ENCODE measurements at places on chromosomes 6 and 20.

- no peak for DNase-seq
Measured at GRCh38 chr6:158207422-158207788, 39.3 kb downstream of the GTF2H5 start.

- DNase-seq: no peak
Measured at GRCh38 chr6:75290136-75290945, 5.7 kb upstream of the TMEM30A start.

- DNase-seq: peak; percentile 48
Measured at GRCh38 chr6:46626228-46626909, 26.2 kb downstream of the CYP39A1 start.

DNA sequence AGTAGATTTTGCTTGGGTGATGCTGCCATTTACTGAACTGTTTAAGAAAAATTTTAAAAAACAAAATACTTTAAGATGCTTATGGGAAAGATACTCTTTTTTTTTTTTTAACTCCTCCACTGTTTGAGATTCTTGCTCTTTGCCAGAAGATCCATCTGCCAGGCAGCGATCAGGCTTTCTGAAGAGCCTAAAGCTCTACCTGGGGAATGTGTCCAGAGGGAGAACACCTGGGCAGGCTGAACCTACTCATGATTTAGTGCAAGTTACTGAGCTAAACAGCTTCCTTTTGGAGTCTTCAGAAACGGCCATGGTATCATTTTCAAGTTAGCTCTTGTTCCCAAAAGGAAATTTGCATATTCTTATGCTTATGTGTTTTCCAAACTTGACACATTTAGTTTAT, 23.5 kb upstream of the MLIP start:
- DNase-seq: no peak

DNA sequence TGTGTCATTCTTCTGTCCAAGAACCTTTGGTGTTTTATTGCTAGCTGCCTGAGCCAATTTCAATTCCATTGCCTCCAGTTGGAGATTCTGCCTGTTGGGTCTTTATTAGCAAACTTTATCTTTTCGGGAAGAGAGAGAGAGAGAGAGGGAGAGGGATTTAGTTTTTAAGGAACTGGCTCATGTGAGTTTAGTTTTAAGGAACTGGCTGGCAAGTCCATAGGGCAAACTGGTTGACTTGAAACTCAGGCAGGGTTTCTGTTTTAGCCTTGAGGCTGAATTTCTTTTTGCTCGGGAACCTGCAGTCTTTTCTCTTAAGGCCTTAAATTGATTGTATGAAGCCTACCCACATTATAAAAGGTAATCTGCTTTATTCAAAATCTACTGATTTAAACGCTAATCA, 23.0 kb downstream of the BCKDHB start:
- no peak for DNase-seq
